ENCODE measurements at places on chromosomes 4 and X.

DNA sequence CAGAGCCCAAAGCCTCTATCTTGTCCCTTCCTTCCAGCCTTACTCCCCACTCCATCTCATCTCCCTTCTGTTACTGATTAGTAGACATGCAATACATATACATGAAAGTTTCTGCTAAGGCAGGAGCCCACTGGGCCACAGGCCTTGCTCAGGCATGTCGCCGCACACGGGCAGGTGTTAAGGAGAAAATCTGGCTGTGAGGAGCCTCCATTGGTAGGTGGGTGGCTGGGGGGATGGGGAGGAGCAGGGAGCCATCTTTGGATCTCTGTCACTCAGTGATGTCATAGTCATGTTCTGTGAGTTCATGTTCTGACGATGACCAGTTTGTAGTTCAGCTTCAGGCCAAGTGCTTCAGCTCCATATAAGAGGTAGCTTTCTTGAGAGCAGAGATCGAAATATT is 2.9 kb upstream of the HMGB3 start:
- DNase-seq: no peak

DNA sequence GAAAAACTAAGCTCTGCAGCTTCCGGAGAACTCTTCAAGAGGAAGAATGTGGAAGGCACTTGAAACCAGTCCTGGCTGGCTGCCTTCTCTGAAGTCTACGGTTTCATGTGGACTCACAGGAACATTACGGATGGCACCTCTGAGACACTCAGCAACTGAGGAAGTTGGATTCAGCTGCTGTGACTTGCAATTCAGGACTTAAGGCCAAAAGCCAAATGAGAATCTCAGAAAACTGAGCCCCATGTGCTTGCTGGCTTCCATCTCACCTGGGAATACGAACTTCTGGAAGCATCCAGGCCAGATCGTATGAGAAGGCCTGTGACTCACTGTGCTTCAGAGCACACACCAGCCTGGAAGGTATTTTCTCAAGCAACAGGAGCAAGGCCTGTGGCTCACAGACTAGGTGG is 107.8 kb upstream of the GPC4 start:
- no peak for DNase-seq

DNA sequence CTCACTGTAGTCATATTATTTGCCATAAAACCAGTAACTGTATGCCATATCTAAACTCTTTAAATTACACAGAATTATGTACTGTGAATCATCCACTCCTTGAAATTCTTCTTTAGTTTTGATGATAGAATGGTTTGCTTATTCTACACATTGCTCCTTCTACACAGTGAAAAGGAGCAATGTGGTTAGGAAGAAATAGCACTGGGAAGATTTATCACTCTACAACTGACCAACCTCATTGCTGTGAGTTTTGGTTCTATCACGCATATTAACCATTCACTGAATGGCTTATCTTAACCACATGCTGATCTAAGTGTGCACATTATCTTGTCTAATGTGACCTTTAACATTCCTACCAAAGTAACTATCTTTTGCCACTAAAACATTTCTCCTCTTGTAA is 415.7 kb upstream of the NDST4 start:
- no peak for DNase-seq

DNA sequence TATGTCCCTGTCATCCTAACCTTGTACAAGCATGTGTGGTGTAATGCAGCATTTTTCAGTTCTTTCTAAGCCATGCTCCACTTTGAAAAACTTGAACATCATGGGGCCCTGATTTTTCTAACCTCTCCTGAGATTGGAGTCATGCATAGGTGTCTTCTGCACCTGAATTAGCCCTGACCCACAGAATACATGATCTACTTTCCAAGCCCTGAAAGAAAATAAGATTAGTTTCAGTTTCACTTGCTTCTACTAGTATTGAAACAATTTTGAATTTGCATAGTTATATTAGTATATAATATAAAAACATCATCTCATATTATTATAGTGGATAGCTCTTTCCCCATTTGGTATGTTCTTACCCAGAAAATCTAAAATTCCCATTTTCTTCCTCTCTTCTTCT is 178.2 kb downstream of the HS3ST1 start:
- DNase-seq: no peak

- no peak for DNase-seq
Observed at GRCh38 chr4:38462367-38463055, 201.5 kb upstream of the KLF3 start.

DNA sequence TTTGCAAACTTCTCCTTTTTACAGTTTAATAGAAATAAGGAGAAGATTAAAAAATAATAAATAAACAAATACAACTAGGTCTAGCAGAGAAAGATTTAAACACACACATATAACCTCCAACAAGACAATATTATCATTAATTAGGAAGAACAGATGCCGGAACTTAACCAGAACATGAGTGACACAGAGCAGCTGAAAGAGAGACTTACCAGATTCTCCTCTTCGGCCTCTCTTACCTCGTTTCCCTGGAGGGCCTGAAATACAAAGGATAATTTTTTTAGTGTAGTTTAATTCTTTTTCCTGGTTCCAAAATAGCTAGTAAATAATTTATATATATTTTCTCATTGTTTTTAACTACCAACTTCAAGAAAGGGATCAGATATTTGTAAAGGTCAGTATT is 252.5 kb downstream of the COL25A1 start:
- no peak for DNase-seq

- no peak for DNase-seq
Observed at GRCh38 chrX:12891915-12892506, 14.4 kb upstream of the TLR8 start.

GRCh38 chr4:84796394-84796793 is 170.1 kb downstream of the WDFY3 start:
- DNase-seq: no peak

- no peak for DNase-seq
Observed at GRCh38 chrX:154477891-154478477, 1.1 kb downstream of the LAGE3 start.

GRCh38 chr4:117702353-117702752 is 331.9 kb upstream of the NDST3 start:
- DNase-seq: no peak

- no peak for DNase-seq
Observed at GRCh38 chr4:105184316-105184980, 37.8 kb downstream of the TET2 start.

DNA sequence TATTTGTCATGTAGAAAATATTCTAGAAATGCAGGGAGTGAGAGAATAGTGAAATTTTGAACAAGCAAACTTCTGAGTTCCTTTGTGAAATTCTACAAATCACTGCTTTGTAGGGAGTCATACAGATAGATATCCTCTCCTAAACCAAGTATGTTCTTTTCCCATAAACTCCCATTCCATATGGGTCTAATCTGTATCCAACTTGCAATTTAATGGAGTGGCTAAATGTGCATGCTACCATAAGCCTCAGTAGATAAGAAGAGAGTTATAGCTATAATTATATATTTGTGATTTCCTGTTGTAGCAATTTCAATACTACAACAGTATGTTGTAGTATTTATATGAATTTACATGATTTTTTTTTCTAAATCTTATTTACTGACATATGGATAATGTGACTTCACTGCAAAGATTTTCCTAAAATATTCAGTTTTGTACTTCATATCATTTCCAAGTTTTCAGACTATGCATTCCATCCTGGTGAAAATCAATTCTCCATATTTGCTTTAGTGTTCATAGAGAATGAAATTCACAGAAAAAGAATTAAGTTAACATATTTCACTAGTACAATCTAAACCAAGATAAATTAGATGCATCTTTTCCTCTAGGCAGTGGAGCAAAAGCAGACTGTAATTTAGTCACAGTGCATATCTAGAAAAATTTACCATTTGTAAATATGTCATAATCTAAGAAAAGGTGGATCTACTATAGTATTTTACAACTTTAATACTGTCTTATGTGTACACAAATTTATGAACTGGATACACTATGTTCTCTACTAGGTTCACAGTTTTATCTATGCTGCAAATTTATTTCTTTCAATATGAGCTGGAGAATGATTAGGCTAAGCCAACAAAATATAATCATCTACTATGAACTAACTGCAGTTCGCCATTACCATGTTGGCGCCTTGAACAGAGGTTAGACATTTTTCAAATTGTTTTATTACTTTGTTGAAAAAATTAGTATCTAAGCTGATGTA is 372.9 kb upstream of the NDST3 start:
- no peak for DNase-seq

DNA sequence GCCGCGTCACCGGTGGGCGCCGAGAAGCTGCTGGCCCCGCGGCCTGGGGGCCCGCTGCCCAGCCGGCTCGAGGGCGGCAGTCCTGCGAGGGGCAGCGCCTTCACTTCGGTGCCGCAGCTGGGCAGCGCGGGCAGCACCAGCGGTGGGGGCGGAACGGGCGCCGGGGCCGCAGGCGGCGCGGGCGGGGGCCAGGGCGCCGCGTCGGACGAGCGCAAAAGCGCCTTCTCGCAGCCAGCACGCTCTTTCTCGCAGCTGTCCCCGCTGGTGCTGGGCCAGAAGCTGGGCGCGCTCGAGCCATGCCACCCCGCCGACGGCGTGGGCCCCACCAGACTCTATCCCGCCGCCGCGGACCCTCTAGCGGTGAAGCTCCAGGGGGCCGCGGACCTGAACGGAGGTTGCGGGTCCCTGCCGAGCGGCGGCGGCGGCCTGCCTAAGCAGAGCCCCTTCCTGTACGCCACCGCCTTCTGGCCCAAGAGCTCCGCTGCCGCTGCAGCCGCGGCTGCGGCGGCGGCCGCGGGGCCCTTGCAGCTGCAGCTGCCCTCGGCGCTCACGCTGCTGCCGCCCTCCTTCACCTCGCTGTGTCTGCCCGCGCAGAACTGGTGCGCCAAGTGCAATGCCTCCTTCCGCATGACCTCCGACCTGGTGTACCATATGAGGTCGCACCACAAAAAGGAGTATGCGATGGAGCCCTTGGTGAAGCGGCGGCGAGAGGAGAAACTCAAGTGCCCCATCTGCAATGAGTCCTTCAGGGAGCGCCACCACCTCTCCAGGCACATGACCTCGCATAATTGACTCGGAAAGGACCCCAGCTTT is 5.6 kb downstream of the PRDM8 start:
- DNase-seq: peak; percentile 69

GRCh38 chr4:154988511-154988910 is 207.4 kb downstream of the RBM46 start:
- DNase-seq: no peak

GRCh38 chr4:11650801-11651596 is 222.3 kb upstream of the HS3ST1 start:
- no peak for DNase-seq

GRCh38 chrX:132958091-132958703 is at the start of gene HS6ST2:
TSS of gene HS6ST2 (minus strand) at chrX:132958629.
- DNase-seq: no peak

DNA sequence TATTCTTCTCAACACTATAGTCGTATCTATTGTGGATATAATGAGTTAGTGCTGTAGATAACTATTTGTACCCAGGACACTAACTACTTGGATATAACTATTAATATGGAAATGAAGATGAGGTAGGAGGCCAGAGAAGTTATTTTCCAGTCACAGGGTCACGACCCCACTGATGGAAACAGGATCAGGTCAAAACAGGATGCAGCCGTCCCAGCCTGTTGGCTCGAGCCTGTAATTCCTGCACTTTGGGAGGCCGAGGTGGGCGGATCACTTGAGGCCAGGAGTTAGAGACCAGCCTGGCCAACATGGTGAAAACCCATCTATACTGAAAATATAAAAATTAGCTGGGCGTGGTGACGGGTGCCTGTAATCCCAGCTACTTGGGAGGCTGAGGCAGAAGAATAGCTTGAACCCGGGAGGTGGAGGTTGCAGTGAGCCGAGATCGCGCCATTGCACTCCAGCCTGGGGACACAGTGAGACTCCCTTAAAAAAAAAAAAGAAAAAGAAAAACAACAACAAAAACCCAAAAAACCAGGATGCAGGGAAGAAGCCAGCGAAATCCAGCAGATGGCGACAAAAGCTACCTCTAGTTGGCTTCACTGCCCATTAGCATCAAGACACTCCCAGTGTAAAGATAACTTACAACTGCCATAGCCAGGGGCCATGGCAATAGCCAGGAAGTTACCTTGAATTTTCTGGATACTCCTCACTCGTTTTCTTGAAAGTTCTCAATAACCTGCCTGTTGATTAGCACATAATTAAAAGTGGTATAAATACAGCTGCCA is 37.9 kb upstream of the NKAP start:
- DNase-seq: peak; percentile 32

GRCh38 chrX:133666256-133666655 is 251.0 kb upstream of the GPC4 start:
- no peak for DNase-seq

DNA sequence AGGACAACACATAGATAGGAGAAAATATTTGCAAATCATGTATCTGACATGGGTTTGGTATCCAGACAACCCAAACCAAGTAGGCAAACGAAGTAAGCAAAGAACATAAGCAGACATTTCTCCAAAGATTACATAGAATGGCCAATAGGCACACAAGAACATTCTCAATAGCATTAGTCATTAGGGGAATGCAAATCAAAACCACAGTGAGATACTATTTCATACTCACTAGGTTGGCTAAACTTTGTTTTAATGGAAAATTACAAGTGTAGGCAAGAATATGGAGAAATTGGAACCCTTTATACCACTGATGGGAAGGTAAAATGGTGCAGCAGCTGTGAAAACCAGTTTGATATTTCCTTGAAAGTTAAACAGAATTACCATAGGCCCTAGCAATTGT is 74.7 kb downstream of the CHRNA9 start:
- no peak for DNase-seq

- DNase-seq: no peak
Observed at GRCh38 chr4:102493257-102493656, 7.9 kb upstream of the NFKB1 start.

- DNase-seq: no peak
Observed at GRCh38 chr4:41120297-41121217, 93.8 kb downstream of the APBB2 start.

DNA sequence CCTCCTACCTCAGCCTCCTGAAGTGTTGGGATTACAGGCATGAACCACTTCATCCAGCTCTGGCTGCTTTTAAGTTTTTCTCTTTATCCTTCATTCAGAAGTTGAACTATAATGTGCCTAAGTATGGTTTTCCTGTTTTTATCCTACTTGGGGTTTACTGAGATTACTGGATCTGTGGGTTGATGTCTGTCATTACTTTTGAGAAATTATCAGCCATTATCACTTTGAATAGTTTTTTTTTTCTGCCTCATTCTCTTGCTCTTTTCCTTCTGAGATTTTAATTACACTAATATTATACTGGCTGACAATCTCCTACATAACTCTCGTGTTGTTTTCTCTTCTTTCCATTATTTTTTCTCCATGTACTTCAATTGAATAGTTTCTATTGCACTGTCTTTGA is 47.6 kb upstream of the MORC4 start:
- no peak for DNase-seq

DNA sequence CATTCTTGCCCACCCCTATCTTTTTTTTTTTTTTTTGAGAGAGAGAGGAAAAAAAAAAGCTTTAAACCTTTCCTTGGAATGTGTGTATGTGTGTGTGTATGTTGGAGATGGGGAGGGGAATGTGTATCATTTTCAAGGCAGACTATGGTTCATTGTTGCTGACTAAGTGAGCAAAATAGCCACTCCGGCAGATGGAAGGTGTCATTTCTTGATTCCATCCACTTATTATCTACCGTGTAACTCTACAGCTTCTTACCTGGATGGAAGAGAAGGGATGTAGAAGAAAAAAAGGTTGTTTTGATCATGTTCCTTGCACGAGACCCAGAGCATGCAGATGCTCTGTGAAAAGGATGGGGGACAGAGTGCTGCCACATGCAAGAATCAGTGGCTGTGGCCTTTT is 5.9 kb upstream of the GK2 start:
- DNase-seq: no peak

Measured in activated CD4-positive, alpha-beta T cell treated with anti-CD3 and anti-CD28 coated beads, Interleukin-2, amount 50 U/mL, for 16 hours (primary cell).